ENCODE measurements at places on chromosomes 5 and 9.

- DNase-seq, result no peak
Observed at GRCh38 chr5:180673371-180674089, 24.1 kb upstream of the FLT4 start.

DNA sequence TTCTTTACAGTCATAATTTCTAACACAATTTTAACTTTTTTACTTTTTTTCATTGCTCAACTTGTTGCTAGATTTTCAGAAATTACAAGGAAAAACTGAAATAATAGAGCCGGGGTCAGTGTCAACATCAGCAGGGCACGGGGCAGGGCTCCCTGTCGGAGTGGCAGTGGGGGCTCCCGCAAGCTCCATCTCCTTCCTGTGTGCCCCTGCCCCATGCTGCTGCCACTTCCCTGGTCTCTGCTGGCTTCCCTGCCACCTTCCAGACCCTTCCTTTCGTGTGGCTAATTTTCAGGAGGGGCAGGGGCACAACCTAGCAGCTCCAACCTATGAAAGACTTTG lies 1.0 kb upstream of the EXOC3 start:
- DNase-seq, result no peak

DNA sequence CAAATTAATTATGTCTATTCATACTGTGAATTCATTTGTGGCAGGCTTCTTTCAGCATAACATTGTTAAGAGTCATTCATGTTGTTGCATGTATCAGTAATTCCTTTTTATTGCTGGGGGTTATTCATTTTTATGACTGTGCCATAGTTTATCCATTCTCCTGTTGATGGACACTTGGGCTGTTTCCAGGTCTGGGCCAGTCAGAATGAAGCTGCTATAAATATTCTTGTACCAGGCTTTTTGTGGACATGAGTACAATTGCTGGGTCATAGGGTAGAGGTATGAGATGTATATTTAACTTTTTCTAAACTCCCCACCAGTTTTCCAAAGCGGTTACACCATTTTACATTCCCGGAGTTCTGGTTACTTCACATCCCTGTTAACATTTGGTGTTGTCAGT lies 13.6 kb downstream of the PRPF4 start:
- DNase-seq, result no peak

DNA sequence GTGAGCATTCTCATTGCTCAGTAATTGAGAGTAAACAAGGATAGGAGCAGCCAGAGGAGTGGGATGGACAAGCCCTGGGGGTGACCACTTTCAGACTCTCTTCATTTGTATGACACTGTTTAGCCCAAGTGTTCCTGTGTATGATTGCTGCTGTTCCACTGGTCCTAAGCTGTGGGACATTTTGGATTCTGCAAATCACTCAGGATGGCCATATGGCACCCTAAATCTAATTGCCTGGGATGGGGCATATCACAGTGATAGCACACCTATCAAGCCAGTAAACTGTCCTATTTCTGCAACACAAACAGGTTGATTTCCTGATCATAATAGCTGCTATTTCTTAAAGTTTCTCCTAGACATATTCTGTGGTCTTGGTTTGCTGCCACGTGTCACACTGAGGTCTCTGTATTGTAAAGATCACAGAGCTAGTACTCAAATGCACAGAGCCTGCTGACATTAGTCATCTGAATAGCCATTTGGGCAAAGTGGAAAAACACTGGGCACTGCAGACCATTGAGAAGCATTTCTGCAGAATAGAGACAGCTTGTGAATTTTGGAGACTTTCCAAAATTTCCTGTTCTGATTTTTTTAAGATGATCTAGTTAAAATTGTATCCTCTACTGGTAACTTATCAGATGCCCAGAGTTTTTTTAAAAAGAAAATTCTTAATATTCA lies 320.2 kb downstream of the RFX3 start:
- DNase-seq, result no peak

DNA sequence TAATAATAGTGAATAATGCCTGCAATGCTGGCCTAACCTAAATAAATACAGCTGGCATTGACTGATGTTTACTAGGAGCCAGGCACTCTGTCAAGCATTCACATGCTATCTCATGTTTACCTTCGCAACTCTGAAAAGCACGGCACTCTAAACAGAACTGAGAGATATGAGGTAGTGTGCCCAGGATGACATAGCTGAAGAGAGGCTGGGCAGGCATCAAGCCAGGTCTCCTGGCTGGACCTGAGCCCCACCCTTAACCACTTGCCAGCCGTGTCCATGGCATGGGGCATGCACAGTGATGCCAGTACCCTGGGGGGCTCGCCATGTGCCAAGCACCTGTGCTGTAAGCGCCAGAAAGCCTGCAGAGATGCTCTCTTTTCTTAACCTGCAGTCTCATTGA lies 119.4 kb upstream of the MVB12B start:
- DNase-seq, result no peak

- no peak for DNase-seq
Observed at GRCh38 chr5:61966997-61967396, 339.0 kb upstream of the KIF2A start.

DNA sequence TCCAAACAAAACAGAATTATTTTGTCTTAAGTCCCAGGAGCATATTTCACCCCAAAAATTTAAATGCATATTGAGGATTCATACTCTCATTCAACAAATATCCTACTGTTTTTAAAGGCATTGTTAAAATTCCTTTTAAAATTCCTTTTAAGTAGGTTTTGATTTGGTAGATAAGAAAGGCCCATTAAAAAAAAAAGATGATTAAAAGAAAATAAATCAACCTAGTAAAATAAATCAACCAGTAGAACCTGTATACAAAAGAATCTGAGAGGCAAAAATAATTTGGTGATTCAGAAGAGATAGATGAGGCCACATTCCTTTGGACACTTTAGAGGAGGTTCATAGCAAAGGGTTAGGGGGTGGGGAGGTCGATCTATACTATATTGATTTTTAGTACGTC lies 585.3 kb upstream of the TLE4 start:
- DNase-seq, result no peak

- no peak for DNase-seq
Observed at GRCh38 chr5:168734620-168735300, 155.6 kb upstream of the PANK3 start.

GRCh38 chr9:113522858-113523257 lies 59.3 kb downstream of the RGS3 start:
- DNase-seq, result no peak

DNA sequence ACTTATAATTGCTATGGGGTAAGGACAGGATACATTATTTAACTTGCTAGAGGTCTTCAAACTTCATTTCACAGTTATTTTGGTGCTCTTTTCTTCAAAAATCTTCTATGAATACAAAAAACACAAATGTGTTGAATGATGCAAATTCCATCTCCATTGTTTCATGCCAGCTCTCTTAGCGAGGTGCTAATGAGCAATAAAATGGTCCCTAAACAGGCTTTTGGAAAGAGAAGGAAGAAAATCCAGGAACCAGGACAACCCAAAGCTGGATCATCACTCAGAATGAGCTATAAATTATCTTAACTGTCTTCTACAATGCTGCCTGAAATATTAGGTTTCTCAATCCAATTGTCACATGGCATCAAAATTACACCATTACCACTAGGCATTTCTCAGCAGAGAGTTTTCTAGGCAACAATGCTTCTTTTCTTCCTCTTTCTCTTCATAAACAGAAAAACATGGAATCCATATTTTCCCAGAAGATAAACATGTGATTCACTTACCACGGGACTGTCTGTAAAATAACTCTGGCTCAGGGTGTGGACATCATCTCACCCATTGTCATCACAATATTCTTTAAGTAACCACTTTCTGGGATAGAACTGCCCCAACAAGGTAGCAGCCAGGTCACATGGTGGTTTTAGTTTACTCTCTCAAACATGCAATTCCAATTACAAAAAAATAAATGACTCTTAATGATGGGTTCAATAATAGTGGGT lies 249.4 kb downstream of the NPR3 start:
- no peak for DNase-seq

DNA sequence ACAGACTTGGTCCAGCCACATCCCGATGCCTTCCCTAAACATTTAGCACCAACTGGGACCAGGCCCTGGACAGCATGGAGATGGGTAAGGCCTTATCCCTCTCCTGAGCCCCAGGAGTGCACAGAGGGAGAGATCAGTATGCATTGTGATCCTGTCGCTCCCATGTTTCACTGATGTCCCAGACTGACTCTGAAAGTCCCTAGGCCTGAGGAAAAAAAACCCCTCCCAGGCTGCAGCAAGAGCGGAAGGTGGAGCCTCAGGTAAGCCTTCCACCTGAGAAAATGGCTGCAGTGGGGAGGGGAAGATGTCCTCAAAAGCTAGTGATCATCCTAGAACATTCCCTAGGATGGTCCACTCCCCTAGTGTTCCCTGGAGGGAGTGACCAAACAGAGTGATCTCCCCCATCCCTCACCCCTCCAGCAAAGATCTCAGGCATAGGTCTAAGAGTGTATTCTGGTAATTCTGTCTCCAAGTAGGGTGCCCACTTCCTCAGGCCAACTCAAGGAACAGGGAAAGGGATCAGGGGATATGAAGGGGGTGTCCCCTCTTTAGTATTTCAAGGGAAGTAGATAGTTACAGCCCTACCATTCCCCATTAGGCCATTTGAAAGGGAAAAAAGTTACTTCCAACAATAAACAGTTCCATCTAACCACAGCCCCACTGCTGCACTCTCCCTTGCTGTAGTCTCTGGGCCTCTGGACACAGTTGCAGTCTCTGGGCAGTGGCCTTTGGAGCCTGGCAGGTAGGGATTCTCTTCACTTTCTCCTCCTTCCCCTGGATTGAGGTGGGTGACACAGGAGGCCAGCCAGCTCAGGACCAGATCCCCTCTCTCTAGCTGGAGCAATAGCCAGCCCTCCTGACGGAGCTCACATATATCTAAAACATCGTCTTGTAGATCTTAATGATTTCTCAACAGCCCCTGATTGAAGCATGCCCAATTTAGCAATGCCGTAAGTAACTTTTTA lies 6.8 kb upstream of the CXXC5 start:
- DNase-seq, result no peak

- no peak for DNase-seq
Observed at GRCh38 chr9:106657926-106658325, 205.0 kb upstream of the ZNF462 start.

DNA sequence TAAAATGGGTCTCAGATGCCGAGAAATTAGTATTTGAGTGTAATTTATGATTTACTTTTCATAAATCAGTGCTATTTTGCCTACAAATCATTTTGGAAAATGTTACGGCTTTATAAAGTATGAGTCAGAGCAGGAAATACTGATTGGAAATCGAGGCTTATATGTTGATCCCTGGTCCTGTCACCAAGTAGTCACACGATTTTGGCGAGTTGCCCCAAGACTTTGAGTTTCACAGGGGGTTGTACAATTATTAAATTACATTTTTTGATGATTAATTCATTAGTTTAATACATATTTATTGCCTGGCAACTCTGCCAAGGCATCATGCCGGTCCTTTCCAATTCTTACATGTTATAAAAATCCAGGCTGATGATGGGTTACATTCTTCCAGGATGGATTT lies 443.9 kb upstream of the KLF4 start:
- DNase-seq, result no peak

- DNase-seq, result no peak
Observed at GRCh38 chr5:39520232-39520572, 95.4 kb upstream of the DAB2 start.

DNA sequence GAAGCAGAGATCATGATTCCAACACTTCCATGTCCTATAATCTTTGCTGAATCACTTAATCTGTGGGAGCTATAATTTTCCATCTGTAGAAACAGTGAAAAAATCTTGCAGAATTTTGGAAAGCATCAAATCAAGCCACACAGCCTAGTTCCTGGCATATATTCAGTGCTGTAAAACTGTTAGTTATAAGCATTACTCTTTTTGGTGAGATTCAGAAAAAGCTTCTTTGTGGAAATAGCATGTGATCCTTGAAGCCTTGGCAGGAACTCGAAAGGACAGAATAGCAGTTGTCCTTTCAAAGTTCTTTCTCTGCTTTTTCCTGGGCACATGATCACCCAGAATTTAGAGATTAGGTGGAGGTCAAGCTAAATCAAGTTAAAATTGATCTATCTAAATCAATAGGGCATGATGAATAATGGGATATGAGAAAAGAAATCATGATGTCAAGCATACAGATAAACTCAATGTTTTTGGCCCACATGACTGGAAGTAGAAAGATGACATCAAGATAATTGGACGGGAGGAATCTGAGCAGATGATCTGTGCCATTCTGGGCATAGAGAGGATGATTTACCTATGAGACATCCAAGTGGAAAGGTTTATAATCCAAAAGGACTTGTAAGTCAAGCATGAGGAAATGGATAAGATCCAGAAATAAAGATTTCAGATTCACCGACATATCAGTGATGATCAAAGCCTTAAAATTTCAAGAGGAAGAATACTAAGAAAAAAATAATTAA lies 73.1 kb downstream of the TMEM232 start:
- no peak for DNase-seq

GRCh38 chr5:72436796-72437471 lies 70.3 kb downstream of the ZNF366 start:
- no peak for DNase-seq

- no peak for DNase-seq
Observed at GRCh38 chr5:168979135-168979534, 321.8 kb downstream of the SLIT3 start.

DNA sequence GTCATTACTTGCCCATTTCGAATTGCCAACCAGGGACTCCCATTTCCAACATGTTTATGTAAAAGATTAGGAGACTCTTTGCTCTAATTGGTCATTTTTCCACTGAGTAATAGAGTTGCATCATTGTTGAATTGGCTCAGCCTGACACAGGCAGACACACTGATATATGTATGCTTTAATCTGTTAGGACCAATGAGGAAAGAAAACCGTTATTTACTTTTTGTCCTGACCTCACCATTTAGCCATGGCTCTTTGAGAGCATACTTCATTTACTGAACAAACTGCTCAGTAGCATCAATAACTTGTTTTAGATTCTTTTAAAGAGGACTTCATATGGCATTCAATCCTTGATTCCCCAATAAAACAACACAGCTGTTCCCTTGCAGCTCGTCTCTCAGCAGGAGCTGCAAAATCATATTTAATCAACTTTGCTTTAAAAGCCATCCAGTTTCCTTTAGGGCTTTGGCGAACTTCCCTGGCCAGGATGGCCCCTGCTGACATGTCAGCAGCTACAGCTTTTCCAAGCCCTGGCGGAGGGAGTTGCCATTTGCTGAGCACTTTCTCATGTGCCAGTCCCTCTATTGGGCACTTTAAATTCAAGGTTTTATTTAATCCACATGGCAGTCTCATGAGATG lies 251.5 kb upstream of the TNC start:
- DNase-seq, result no peak

DNA sequence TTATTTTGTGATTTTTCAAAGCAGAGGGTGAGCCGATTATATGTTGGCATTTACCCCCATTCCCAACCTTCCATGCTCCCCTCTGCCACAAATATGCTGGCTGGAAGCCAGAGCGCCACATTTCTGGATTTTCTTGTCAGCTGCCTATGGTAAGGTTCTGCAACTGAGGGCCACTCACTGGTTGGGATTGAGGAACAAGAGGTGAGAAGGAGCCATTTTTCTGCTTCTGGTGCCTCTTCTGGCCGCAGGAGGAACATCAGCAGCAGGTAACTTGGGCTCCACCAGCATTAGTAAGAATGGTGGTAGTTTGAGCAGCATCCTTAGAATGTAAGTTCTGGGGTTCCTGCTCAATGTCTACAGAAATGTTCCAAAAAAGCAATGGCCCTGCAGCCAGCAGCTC lies 159.5 kb upstream of the MAST4 start:
- no peak for DNase-seq

All from stimulated activated CD4-positive, alpha-beta T cell treated with anti-CD3 and anti-CD28 coated beads, Interleukin-12 subunit alpha, Interleukin-12 subunit beta, amount 100 ng/mL, for 48 hours (primary cell).